ENCODE measurements at places on chromosomes 6 and 20. TPM values are rescaled to one million over a fixed set of nuclear protein-coding genes. Genes with fewer than 3 reads are reported as not detected.
A peak's percentile ranks its signal among the peaks of the same experiment; 100 is the strongest.

- no peak for DNase-seq
Observed at GRCh38 chr6:108156938-108157233, 8.9 kb upstream of the NR2E1 start.

DNA sequence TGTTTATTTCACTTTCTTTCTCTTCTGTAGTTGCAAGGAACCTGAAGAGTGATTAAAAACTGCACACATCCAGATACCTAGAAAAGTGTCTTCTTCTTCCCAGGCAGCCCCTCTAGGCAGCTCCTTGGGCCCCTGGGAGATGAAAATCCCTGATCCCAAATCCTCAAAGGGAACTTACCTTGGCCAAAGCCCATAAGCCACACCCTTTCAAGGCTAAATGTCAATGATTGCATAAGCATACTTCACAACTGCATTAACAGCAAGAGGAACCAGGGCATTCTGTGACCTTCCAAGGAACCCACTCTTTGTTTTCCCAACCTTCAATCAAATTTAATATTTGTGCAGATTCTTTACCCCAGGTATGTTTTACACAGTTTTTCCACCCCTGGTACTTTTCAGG lies 4.4 kb upstream of the HMGN3 start:
- no peak for DNase-seq

DNA sequence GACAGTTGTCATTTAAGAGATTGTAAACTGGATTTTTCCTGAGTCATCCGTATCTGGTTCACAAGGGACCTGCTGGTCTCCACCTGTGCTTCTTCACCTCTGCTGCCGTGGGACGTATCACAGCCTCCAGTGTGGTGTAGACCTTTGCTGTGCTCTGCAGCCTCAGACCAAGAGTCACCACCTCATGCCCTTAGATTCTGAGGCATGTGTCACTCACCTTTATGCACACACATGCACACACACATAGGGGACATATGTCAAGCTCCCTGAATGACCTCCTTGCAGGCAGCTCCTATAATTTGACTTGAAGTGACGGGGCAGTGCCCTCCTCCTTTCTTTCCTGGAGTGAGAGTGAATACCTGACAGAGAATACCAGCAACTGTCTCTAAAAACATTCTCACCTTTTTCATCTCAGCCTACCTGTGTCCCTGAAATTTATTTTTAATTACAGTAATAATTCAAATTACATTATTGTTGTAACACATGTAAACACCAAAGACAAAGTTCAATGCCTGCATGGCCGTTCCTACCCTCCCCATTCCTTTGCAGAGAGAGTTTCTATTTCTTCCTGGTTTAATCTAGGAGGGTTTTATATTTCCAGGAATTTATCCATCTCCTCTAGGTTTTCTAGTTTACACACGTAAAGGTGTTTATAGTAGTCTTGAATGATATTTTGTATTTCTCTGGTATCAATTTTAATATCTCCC lies 3.5 kb downstream of the SLC17A4 start:
- DNase-seq, result no peak

- no peak for DNase-seq
Observed at GRCh38 chr6:89154131-89154530, 8.3 kb downstream of the PM20D2 start.

- no peak for DNase-seq
Observed at GRCh38 chr6:35018746-35019145, 122.4 kb downstream of the TCP11 start.

- DNase-seq, result no peak
Observed at GRCh38 chr6:169959136-169960002, 207.9 kb downstream of the ERMARD start.

GRCh38 chr6:104983776-104984175 lies 26.9 kb downstream of the LIN28B start:
- DNase-seq, result no peak

GRCh38 chr20:10741060-10741459 lies 67.3 kb upstream of the JAG1 start:
- no peak for DNase-seq

DNA sequence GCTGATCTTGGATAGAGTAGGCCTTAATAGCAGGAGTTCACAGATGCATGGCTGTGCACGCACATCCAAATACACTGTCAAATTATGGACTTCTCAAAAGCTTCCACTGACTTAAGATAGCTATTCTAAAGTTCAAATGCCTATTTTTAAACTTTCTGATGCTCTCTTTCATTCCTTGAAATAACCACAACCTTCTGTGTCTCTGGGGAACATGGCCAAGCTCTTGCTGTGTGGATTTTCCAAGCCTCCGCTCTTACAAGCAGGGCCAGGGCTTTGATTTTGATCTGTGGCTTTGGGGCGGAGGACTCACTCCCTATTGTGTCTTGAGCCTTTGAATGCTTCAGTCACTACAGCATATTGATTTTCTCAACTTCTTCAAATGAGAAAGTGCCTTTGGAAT lies 35.7 kb upstream of the SNRPB2 start:
- DNase-seq, result no peak

DNA sequence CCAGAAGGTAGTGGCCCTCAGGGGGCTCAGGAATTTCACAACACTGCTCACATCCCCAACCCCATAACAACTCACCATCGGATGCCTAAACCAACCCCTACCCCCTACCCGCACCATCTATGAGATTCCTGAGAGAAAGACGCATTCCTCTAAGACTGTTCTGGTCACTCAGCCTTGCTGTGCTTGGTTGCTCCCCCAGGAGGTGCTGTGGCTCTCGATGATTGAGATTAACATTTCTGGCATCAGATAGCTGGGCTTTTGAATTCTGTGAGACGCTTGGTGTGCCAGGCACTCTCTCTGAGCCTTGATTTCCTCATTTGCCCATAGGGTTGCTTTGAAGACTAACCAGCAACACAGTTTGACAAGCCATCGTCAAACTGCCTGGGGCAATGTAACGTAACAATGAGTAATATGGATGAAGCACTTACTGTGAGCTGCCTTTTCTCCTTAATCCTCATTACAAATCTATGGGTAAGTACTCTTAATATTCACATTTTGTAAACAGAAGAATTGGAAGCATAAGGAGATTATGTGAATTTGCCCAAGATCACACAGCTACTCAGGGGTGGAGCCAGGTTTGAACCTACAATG lies 978 bp downstream of the WFDC6 start:
- no peak for DNase-seq

DNA sequence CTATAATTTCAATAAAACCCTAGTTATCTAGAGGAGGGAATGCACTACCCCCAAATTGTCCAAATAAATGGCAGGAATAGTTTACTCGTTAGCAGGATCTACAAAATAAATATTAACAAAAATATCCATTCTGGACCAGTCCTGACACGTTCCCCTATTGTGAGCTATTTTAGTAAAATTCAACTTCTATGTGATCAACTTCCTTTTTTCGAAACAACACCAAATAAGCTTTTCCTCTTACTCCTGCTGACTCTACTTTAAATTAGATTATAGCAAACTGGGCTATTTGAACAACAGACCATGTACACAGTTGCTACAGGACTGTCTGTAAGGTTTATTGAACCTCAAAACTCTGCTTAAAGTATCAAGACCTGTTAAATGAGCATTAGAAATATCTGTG lies 154.3 kb downstream of the IPCEF1 start:
- DNase-seq, result no peak

- no peak for DNase-seq
Observed at GRCh38 chr6:149261364-149262040, 56.0 kb upstream of the TAB2 start.

GRCh38 chr20:46350201-46350985 lies 42.1 kb upstream of the CDH22 start:
- peak; percentile 92 for DNase-seq

DNA sequence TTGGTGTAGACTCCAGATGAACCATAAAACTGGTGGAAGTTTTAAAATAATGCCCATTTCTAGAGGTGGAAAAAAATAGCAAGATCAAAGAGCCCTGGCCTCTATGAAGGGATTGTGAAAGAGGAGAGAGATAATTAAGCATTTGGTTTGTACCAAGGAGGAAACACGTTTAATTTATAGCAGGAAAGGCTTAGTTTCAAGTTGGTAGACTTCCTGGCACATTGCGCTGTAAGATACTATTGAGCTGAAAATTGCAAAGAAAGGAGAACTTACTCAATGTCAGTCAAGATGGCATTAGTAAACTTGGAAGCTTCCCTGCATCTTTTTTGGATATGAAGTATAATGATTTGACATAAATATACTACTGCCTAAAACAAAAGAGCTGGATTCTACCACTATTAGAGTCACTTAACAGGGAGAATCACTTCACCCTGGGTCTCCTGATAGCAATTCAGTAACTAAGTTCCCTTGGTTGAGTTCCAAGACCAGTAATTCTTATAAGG lies 24.4 kb downstream of the MARCKS start:
- DNase-seq, result no peak

GRCh38 chr6:45946352-45946751 lies 69.3 kb downstream of the CLIC5 start:
- DNase-seq, result peak; percentile 86

DNA sequence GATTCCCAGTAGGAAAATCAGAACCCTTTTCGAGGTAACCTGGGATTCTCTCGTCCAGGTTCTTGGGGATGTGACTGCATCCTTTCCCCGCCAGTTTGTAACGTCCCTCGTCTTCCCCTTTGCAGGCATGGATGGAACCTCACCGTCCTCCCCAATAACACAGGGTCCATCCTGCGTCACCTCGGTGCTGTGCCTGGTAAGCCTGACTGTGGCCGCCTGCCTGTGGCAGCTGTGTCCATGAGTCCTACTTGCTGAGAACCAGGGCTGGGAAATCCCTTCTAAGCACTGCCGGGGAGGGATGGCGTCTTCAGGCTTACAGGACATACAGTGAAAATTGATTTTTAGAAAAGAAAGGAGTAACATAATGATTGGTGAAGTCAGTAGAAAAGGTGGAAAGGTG lies 155.6 kb downstream of the DTNBP1 start:
- no peak for DNase-seq

DNA sequence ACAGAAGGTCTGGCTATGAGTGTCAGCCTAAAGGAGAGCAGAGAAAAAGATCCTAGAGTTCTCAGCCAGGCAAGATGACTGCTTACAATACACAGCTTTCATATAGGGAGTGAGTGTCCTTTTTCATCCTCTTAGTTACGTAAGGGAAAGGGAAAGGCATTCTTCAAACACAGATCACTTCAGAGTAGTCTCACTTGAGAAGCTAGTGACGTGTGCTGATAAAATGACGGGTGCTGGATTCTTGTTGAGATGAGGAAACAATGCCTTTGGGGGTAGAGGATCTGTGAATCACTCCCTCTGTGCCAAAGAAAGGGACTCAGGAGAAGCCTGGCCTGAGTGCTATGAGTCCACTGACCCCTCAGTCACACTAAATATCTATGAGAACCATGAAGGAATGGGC lies 117.3 kb downstream of the QRSL1 start:
- DNase-seq, result peak; percentile 55

- peak; percentile 67 for DNase-seq
Observed at GRCh38 chr6:83192871-83193746, at the start of the genes PGM3 and RWDD2A. Gene PGM3 (minus strand): TSS chr6:83193265. CDS start chr6:83191012, 2,253 bp downstream. Gene RWDD2A (plus strand): TSS chr6:83193357. CDS start chr6:83194452, 1,095 bp downstream.

- DNase-seq, result no peak
Observed at GRCh38 chr6:6614096-6614982, 25.8 kb downstream of the LY86 start.

DNA sequence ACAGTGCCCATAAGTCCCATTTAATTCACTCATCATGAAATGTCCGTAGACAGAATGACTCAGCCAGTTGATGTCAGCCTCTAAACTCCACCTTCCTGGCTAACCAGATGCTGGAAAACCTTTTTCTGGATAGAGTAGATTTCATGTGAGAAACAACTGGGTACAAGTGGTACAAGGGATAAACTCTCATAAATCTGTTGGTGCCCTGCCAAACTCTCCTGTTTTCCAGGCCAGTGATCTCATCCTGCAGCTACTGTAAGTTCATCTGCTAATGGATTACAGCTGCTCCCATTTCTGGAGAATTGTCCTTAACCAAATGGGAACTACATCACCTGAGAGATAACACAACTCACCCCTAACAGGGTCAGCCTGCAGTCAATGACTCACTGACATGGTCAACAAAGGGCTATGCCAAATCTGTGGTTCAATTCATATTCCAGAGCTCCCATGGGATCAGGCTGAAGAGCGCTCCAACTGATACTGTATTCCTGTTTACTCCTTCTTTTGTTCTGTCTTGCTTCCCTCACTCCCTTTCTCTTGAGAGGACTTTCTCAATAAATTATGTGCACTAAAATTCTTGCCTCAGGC lies 210.1 kb upstream of the HDDC2 start:
- DNase-seq, result peak; percentile 85

DNA sequence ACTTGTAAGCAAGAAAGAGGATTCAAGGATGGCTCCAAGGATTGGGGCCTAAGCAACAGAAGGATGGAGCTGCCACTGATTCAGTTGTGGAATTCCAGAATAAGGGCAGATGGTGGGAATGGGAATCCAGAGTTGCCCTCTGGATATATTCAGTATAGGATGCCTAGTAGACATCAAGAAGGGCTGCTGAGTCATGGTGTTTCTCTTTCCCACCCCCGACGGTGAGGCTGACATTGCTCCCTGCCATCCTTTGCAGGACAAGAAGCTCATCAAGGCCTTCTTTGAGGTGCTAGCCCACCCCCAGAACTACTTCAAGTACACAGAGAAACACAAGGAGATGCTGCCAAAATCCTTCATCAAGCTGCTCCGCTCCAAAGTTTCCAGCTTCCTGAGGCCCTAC lies 11.2 kb upstream of the ZNF76 start:
- no peak for DNase-seq

GRCh38 chr6:13924949-13925881 lies at the start of gene RNF182:
Gene RNF182 (plus strand): TSS chr6:13924952. CDS start chr6:13977120, 52,168 bp downstream.
- DNase-seq, result no peak

DNA sequence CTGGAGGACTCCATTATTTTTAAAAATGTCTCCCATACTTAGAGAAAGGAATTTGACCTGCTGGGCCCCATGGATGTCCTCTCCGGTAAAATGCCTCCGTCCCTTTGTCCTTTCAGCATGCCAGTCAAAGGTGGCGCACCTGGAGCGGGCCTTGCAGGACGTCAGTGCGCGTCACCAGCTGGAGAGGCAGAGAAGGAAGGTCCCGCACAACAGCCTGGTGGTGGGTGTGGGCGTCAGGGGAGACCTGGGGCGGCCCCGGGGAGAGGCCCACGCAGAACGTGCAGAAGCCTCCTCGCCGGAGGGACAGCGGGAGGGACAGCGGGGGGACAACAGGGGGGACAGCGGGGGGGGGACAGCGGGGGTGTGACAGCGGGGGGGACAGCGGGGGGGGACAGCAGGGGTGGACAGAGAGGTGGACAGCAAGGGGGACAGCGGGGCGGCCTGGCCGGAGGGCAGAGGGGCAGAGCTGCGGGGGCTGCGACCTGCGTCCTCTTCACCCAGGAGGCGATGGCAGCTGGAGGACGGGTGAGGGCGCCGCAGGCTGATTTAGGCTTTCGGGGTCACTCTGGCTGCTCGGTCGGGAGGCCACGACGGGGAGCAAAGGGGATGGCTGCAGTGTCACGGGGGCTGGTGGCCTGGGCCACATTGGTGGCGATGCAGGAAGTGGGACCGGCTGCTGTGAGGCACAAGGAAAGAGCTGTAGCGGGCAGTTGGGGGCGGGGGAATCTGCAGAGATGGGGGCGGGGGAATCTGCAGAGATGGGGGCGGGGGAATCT lies 859 bp upstream of the KIF25 start:
- no peak for DNase-seq

GRCh38 chr6:103101267-103101666 lies 1707.8 kb downstream of the GRIK2 start:
- no peak for DNase-seq

The CEP162 gene
- 5.5 TPM for total RNA-seq

The C20orf204 gene
- not detected for total RNA-seq

The GTSF1L gene
- total RNA-seq, result not detected

The TGM3 gene
- total RNA-seq, result not detected

The TMC2 gene
- total RNA-seq, result not detected

The ULBP3 gene
- total RNA-seq, result 8.5 TPM

The LPA gene
- total RNA-seq, result not detected

The SNAP91 gene
- total RNA-seq, result 0.43 TPM

The LKAAEAR1 gene
- total RNA-seq, result not detected

The GPX5 gene
- not detected for total RNA-seq

The WFDC12 gene
- total RNA-seq, result not detected

The PRSS16 gene
- 3.4 TPM for total RNA-seq

The BPIFB2 gene
- total RNA-seq, result not detected

The CST4 gene
- not detected for total RNA-seq

All from H4 (cell line).